ENCODE measurements at places on chromosomes 6 and 20.
A peak's percentile ranks its signal among the peaks of the same experiment; 100 is the strongest.

DNA sequence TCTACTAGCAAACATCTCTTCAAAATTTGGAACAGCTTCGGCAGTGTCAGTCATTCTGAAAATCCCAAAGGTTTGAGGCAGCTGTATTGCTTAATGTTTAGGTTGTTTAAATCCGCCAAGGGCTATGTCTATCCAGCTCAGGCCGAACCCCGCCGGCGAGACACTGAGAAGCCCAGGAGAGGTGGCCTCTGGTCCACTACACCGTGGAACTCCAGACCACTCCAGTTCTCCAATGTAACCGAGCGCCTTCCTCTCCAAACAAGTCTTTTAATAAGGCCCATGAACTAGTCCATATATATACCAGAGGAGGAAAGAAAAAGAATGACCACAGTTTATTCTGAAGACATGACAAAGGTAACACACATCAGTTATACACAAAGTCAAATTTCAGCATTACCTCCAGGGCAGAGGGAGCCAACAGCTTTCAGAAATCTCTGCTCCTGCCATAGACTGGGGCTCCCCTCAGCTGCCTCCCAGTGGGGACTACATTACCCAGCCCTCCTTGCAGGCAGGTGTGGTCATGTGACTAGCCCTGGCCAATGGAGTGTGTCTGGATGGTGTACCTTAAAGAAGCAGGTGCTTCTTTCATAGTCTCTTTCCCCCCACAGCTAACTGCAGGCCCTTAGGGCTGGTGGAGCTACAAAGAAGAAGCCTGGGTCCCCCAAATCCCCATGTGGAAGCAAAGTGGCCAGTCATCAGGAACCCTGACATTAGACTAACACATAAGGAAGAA is at the start of gene RAMACL:
Gene RAMACL, minus strand, starts transcription at position 255 of the 733 bp plus-strand sequence. Its CDS starts 201 bp downstream, at position 54.
- peak; percentile 9 for DNase-seq

DNA sequence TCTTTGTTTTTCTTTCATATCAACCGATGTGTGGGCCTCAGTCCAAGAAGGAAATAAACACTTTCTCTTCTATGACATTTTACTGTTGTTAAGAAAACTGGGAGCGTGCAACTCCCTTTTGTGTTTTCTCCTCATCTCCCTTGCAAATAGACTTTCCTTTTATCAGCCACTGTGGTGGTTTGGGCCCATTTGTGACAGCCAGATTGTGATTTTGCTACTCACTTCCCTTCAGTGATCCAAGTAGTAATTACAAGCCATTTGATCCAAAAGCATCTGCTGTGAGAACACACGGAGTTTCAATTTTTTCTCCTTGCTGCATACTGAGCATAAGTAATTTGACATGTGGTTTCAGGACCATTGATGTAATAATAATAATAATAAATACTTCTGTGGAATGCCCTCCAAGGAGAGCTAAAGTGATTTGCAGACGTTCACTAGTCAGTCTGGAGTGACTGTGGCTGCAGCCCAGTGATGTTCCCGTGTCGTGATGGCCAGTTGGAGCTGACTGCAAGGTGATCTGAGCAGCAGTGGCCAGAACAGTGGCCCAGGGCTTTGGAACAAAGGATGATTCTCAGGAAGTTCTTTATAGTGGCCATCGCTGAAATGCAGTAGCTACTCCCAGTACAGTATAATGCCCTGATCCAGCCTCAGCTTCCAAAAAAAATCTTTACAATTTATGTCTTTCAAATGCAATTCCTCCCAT is 91.9 kb upstream of the CLDN20 start:
- no peak for DNase-seq

DNA sequence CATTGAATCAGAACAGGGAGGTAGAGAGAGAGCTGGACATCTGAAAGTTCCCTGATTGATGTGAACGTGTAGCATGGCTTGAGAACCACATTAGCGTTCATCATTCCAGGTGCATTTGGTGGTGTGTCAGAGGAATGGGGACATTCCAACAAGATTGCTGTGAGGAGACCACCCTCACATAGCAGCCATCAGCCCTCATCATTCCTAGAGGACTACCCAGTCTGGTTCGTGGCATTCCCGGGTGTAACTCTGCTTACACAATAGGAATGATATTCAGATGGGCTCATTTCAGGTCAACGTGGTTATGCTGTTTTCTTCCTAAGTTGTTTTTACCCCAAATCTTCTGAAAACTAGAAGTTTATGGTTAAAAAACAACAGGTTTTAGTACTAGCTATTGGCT is 62.2 kb upstream of the KLHL31 start:
- DNase-seq: no peak

- DNase-seq: no peak
These were observed 35.0 kb upstream of the TENT5A start for GRCh38 chr6:81787313-81788068.

DNA sequence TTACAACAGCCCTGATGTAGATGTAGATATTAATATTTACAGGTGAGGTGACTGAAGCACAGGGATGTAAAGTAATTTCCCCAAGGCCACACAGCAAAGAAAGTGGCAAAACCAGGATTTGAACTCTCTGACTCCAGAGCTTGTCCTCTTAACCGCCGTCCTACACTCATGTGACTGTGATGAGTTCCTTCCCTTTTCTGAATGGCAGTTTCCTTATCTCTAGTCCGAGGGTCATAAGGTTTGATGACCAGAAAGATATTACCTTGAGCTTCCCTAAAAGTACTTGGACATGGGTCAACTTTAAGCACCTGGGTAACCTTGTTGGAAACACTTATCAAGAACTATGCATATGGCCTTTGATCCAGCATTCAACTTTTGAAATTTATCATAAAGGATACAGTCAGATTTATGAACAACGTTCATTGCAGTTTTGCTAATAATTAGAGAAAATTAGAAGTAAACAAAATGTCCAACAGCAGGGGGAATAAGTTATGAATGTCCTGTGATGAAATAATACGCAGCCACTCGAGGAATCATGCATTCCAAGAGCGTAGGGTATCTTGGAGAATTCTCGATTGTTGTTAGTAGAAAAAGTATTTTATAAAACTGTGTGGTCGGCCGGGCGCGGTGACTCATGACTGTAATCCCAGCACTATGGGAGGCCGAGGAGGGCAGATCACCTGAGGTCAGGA is 2.3 kb upstream of the TLDC2 start:
- no peak for DNase-seq

DNA sequence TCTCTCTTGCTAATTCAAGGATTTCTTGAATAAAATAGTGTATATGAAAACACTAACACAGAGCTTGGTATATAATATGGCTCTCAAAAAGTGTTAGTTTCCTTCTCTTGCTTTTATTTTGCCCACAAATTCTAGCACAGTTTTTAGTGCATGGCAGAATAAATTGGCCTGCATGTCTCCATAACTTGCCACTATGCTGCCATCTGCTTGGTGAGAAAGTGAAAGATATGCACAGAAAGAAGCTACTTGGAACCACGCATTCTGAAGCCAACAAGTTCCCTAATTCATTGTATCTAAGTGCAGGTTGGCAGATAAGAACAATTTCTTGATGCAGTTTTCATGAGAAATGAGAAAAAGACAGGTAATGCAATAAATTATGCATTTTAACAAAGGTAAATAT is 101.2 kb downstream of the EPHA7 start:
- DNase-seq: no peak

DNA sequence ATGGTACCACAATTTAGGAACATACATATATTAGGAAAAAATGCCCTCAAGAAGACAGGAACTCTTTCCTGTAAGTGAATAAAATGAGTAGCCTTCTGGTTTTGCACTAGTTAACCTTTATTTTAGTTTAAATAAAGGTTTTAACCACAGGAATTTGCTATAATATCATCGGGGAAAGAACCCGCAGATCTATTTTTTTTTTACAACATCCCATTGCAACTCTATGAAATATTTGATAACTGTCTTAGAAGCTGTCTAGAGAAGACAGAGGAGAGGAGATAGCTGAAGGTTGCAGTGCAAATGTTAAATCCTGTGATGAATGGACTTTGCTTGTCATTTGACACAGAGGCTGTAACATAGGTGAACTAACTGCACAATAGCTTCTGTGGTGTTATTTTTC is 69.5 kb downstream of the TINAG start:
- no peak for DNase-seq

GRCh38 chr6:134249239-134249758 is 68.6 kb downstream of the SGK1 start:
- no peak for DNase-seq

DNA sequence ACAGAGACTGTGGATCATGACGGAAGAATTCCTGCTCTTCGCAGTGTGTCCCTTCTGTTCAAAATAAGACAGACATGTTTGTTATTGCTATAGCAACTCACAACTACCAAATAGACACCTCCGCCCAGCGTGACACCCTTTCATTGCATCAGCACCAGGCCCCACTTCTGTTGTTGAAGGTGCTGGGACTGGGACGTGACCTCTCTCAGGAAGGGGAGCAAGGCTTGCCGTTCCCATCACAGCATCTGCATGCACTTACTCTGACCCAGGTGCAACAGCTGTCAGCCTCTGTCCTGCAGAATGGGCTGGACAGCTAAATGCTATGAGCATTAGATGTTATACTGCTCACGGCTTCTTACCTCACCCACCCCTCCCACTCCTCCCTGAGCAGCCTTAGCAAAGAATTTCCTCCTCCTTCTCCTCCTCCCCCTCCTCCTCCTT is 94.1 kb downstream of the DACT2 start:
- DNase-seq: no peak

GRCh38 chr20:2164421-2164820 is 62.8 kb downstream of the STK35 start:
- DNase-seq: no peak

- DNase-seq: no peak
These were observed 343.7 kb upstream of the IRAK1BP1 start for GRCh38 chr6:78523622-78524021.
